ENCODE measurements at places on chromosomes 3 and 15.

- DNase-seq = peak; percentile 41
Observed at GRCh38 chr3:125585595-125586223, 9.6 kb downstream of the OSBPL11 start.

DNA sequence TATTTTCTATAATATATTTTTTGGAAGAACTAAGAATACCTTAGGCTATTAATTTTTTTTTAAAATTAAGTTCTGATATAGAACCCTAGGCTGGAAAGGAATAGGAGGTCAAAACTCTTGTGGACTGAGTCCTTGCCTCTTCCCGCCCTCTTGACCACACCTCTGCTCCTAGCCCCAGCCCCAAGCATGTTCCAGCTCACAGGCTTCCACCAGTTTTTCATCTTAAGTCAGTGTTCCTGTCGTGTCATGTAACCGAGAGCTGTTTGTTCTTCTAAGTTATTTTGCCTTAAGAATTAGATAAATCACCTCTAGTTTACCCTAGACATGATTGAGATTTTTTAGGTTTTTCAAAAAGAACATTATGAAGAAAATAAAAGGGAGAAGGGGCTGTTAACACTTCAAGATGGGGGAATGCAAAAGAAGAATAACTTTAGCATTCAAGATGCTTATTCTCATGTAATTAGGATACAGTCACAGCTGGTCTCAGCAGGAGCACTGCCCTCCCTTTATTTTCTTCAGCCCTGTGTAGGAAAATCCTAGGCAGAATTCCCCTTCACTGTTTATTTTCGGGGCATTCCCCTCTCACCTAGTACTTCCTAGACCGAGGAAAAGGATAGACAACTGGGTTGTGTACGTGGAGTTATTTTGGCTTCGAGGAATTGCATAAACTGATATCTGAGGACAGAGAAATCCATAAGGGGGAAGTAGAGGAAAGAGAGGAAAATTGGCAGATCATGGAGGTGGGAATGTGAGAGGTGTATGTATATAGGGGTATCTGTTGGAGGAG is 110.2 kb downstream of the CMSS1 start:
- no peak for DNase-seq

- DNase-seq = no peak
Observed at GRCh38 chr3:194608981-194609380, 24.2 kb downstream of the TMEM44 start.

DNA sequence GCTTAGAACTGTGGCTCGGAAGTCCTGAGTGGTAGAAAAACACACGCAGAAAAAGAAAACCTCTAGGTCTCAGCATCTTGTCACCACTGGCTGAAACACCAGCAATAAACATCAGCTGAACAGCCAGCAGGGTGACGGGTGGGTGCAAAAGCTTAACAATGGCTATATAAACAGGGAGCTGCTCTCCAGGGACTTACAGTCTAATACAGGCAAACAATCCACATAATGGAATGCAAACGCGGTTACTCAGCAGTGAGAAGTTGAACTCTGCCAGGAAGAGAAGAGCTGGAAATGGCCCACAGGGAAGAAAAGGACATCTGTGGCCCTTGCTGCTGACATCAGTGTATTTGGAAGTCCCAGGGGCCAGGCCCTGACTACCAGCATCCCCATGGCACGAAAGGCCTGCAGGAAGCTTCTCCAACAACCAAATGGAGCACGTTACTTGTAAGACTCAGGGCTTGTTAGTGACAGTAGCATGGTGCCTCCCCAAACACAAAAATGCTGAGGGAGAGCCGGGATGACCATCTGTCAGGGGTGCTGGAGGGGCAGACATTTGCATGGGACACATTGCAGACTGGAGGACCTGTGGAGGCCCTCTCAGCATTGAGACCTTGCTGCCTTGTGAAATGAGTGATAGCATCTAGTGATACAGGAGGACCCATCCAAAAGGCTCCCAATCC is 3.0 kb downstream of the HEG1 start:
- peak; percentile 72 for DNase-seq

DNA sequence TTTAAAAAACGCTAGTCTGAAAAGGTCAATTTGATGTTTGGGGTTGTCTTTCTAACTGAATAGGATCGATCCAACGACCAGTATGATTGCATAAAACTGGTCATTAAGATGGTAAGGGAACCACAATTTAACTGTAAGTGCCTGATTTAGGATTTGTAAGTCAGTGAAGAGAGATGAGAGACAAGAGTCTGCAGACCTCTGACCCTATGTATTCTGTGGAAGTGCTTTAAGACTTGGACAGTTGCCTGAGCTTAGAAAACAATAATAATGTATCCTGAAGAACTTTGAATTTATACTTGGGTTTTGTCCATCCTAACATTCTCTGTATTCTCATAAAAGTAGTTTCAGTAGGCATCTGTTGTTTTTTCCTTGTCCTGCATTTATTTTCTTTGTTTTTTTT is 221.4 kb upstream of the SUCLG2 start:
- no peak for DNase-seq

DNA sequence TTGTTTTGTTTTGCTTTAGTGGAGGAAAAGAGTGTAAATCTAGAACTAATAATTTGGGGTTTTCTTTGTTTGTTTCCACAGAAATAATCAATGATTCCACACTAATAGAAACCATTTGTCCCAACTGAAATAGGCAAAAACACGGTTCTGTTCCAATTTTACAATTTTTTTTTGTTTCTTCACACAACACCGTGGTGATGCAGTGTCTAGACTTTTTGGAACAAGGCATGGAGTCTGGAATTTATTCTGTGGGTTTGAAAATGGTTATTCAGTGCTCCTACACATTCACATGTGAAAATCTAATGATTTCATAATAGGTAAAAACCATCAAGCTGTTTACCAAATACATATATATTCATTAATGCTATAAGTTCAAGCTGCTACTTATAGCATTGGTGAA is 629.0 kb upstream of the TGFBR2 start:
- DNase-seq = no peak

- no peak for DNase-seq
Observed at GRCh38 chr15:74250266-74250665, 14.1 kb downstream of the CCDC33 start.

DNA sequence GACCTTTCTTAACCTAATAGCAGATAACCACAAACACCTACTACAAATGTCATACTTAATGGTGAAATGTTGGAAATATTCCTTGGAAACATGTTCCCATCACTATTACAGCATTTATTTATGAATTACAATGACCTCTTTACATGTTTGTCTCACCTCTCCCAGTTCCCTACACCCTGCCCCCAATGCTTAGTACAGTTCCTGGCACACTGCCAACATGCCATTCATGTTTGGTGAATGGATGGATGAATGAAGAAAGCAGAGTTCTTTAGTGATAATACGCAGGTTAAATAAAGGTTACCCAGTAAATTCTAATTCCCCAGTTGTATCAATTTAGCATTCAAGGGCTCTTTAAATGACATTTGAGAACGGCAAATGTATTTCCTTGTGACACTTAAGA is 259.9 kb upstream of the ATP11B start:
- DNase-seq = no peak

- DNase-seq = no peak
Observed at GRCh38 chr15:55241891-55242290, 45.1 kb upstream of the RSL24D1 start.

GRCh38 chr15:51493892-51494291 is 128.7 kb downstream of the DMXL2 start:
- DNase-seq = no peak

GRCh38 chr3:162879021-162879562 is 1382.5 kb downstream of the OTOL1 start:
- DNase-seq = no peak

GRCh38 chr3:172213200-172213599 is 173.8 kb downstream of the FNDC3B start:
- DNase-seq = no peak

GRCh38 chr3:146561879-146562278 is 17.5 kb upstream of the PLSCR1 start:
- no peak for DNase-seq

GRCh38 chr3:42663581-42664437 is 10.3 kb downstream of the ZBTB47 start:
- no peak for DNase-seq

DNA sequence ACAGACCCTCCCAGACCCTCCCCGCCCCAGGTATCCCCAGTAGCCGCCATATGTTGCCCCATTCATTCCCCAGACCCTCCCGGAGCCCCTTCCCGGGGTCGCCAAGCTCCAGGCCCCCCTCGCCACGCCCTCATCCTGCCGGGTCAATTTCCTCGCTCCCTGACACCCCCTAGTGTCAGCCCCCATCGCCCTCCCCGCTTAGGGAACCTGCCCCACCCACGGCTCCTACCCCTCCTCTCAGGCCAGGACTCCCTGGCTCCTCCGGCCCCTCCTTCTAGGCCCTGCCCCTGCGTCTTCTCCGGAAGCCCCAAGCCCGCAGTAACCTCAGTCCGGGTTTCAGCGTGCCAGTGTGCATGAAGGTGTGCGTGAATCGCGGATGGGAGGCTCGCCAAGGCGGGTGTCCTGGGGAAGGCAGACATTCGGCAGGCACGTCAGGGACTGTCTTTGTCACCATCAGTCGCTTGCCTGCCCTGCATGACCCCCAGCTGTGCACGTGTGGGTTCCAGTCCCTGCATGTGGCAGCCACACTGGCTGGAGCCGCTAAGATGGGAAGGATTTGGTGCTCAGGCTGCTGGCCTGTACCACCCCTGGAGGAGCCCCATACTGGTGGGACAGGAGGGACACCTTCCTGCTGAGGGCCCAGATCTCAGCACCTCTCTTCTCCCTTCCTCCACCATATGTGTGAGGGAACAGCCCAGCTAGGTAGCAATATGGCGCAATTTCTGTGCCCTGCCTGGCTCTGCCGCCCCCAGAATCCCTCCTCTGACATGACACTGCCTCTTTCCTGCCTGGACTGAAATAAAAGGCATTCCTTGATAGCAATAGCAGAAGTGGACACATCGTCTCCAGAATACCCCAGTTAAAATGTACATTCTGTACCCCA is 693 bp downstream of the DISP2 start:
- DNase-seq = no peak

- no peak for DNase-seq
Observed at GRCh38 chr3:131142580-131142979, 115.9 kb downstream of the NEK11 start.

GRCh38 chr15:66237513-66238235 is 15.9 kb downstream of the MEGF11 start:
- DNase-seq = no peak

DNA sequence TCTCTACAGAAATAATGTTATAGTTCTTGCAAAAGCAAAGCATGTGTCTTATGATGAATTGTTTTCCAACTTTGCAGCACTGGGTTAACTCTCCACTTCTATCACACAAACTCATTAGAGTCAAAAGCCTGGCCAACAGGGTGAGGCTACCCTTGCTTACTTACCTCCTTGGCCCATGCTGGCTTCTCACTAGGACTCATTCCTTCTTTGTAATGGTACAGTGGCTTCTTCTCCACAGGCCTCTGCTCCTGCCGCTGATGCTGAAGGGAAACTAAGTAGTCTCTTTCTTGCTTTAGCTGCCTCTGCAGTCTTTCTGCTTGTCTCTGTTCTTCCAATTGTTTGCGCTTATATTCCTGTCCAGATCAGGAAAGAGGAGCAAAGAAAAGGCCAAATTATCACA is 111.5 kb upstream of the SLC2A2 start:
- no peak for DNase-seq

DNA sequence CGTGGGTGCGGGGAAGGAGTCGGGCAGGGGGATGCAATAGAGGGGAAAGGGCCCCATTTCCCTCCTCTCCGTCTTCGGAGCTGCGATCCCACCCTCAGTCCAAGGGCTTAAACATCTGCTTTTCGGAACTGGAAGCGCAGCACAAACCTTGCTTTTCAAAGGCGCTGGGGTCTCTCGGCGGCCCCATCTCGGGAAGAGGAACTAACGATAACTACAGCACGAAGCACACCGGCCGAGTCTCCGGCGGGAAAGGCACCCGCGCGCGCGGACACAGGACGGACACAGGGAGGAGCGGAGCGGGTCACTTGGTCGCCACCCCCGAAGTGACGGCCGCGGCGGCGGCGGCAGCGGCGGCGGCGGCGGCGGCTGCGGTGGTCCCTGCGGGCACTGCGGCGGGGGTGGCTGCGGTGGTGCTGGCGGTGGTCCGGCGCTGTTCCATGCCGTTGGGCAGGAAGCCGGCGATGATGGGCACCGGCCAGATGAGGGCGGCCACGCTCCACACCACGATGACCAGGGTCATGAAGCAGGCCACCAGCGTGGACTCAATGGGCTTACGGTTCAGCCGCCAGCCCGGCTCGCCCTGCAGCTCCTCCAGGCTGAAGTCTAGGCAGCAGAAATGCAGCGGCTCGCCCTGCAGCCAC is 1.1 kb downstream of the TMEM158 start:
- no peak for DNase-seq

GRCh38 chr15:72540606-72541237 is 66.6 kb downstream of the ARIH1 start:
- no peak for DNase-seq

- no peak for DNase-seq
Observed at GRCh38 chr15:58682234-58682633, 67.3 kb downstream of the ADAM10 start.

GRCh38 chr15:42825599-42825998 is 88.7 kb upstream of the CDAN1 start:
- DNase-seq = no peak

DNA sequence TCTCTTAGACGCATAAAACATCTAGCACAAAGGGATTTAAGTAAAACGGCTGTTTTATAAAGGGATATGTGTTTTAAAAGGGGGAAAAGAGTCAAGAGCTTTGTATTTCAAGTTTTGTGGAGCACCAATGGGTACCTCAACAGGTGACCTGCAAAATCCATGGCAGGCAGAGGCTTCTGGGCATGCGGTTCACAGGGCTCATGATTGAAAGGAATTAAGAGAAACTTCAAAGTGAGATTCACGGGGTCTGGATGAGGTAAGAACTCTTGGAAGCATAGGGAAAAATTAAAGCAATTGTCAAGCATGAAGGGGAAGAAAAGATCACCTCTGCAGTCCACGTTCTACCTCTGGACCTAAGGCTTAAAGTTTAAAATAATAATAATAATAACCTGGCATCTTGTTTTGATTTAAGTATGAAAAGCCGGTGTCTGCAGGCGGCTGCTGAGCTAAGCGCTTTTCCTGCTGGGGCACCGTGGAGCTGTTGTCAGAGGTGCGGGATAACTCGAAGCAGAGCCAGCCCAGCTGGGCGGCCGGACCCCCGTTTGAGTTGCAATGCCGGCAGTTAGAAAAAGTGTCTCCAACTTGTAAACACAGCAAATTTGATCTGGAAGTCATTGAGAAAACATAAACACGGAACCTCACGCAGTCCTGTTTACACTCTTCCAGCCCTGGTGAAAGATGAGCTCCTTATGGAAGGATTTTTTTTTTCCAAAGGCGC is 40.5 kb downstream of the HES1 start:
- DNase-seq = no peak

DNA sequence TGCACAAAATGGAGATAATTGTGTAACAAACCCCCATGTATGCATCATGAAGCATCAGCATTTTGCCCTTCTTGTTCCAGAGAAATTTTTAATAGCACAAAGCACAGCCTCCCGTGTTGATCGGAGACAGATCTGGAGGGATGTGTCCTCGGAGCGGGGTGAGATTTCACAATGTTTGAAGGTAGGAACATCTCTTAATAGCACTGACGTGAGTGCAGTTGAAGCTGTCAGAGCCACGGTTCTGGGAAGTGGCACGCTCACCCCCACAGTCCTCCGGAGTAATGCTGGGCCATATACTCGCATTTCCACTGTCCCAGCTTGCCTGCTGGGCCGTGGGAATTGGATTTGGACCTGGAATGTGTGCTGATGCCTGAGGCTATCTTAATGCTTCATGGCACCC is 24.1 kb downstream of the ARPP21 start:
- no peak for DNase-seq

Data from HS-27A (cell line).